ENCODE measurements at places on chromosomes 4 and X.
A peak's percentile ranks its signal among the peaks of the same experiment; 100 is the strongest.

DNA sequence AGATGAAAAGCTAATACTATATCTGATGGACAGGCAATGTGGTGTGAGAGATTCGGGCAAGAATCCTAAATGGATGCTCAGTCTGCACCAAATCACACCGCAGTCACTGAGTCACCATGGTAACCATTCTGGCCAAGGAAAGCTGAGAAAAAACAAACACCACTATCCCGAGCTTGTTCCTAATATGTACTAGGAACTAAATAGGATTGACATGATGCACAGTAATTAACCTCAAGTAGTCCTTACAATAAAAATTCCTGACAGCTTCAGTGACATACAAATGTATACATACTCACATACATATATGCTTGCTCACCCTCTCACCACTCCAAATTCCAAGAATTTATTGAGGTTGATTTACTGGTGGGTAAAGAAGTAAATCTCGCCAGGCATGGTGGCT lies 1.1 kb upstream of the RAB40A start:
- DNase-seq: no peak

DNA sequence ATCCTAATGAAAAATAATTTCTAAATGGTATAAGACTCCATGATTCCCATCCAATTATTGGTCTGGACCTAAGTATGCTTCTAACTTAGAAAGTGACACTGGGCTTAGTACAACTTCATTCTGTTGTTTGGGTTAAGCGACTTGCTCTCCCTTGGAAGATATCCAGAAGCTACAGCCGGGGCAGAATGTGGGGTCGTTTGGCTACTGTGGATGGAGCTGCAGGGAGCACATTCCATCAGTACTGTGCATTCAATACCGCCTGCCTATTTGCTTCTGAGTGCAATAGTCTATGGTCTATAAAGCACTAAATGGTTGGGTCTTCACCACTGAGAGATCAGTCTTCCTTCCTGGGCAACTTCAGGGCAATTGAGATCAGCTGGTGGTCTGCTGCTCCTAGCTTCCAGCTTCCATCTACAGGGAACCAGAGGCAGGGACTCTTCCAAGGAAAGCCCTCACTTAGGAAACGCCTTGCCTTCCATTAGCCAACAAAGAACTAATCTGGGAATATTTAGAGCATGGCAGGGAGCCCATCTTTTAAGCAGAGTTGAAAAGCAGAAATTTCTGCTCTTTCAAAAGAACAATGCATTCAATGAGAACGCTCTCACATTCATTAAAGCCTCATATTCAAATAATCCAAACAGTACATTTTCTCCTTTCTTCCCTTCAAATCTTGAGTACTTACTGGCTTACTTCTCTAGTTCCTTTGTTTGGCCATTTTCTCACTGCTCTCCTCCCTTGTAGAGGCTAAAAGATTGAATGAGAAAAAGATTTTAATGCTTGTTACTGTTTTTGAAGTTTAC lies 1049.9 kb upstream of the TENM3 start:
- no peak for DNase-seq

DNA sequence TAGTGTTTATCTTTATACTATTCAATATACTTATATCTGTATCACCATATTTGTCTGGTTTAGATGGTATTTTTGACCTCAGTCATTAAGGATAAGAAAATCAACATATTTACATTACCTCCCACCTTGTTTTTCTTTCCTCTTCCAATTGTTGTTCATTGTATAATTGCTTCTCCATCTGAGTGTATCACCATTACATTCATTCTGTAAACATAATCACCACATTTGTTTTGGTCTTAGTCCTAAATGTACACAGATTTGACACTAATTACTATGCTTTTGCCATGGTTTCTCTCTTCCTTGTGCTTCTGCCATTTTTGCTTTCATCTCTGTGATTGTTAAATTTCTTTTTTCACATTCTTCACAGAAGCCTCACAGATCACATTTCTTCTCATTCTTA lies 12.7 kb downstream of the ARMCX6 start:
- DNase-seq: no peak

- DNase-seq: no peak
Measured at GRCh38 chrX:150360331-150360730, 2.8 kb upstream of the MAMLD1 start.

DNA sequence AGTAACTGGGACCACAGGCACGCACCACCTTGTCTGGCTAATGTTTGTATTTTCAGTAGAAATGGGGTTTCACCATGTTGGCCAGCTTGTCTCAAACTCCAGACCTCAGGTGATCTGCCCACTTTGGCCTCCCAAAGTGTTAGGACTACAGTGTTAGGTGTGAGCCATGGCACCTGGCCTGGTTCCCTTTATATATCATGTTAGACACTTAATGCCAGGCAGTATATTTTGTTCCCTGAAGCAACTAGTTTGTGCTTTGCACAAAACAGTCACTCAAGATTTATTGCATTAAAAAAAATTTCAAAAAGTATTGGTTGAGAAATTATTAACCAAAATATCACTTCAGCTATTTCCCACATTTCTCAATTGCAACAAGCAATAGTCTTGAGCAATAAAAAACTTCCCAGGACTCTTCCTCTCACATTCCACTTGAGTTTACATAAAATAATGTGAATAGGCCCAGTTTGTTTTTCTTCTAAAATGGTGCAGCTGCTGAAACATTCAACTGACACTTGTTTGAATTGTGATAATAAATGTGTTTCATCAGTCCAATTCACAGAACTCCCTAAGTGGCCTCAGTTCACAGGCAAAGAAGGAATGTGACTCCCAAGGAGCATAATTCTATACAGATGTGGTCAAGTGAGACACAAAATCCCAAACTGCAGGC lies 22.7 kb downstream of the CXCL1 start:
- no peak for DNase-seq

GRCh38 chrX:139691493-139691842 lies 16.5 kb downstream of the MCF2 start:
- no peak for DNase-seq

DNA sequence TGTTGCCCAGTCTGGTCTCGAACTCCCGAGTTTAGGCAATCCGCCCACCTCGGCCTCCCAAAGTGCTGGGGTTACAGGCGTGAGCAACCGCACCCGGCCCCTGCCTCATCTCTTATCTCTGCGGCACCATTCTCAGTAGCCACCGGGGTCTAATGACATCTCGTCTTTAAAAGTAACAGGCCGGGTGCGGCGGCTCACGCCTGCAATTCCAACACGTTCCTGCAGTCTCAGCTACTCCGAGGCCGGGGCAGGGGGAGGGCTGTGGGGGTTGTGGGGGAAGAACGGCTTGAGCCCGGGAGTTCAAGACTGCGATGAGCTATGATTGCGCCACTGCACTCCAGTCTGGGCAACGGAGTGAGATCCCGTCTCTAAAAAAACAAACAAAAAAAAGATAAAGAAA lies 28.8 kb downstream of the ING2 start:
- DNase-seq: peak; percentile 15

- DNase-seq: no peak
Measured at GRCh38 chrX:108036298-108036973, 8.4 kb upstream of the VSIG1 start.

DNA sequence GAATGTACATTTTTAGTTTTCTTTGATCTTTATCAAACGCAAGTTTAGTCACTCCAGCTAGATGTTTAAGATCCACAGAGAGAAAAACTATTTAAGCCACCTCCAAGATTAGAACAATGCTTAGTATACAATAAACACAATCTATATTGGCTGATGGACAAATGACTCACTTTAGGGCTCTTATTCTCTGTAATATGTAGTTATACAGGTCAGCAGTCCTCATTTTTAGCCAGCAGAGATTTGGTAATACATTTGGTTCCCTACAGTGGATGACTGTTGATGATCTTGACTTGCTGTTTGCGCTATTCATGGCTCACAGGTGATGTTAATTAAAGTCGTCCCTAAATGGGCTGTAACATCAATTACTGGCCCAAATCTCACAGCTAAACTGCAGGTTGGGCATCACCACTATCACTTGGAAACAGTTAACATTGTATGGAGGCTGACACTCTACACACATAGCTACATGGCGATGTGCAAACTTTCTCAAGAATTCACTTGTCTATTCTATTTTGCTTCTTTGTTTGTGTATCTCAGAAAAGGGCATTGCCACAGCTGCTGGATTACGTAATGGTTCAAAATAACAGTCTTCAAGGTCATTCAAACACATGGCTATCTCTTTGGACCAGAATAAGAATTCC lies 11.8 kb upstream of the DTHD1 start:
- DNase-seq: no peak

- DNase-seq: no peak
Measured at GRCh38 chr4:121784401-121784800, 16.7 kb upstream of the EXOSC9 start.

GRCh38 chrX:9342561-9343051 lies 122.3 kb upstream of the TBL1X start:
- DNase-seq: peak; percentile 40

GRCh38 chr4:122086338-122087065 lies 65.6 kb upstream of the BLTP1 start:
- DNase-seq: no peak

Data from iPS DF 19.7 (cell line).